ENCODE measurements at places on chromosomes 13 and 19.

DNA sequence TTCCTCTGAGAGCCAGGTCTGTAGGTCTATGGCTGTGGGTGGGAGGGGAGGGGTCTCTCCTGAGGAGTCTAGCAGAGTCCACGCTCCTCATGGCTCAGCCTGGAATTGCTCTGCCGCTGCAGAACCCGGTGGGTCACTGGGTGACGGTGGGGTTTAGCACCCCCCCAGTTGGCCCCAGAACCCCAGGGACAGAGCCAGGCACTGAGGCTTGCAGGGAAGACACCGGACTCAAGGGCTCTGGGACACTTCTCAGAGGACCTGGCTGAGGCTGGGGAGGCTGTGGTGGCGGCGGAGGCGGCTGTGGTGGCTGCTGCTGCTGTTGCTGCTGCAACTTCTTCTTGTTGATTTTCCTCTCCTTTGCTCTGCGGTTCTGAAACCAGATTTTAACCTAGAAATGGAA, 6.1 kb downstream of the CDX2 start:
- DNase-seq, result no peak

DNA sequence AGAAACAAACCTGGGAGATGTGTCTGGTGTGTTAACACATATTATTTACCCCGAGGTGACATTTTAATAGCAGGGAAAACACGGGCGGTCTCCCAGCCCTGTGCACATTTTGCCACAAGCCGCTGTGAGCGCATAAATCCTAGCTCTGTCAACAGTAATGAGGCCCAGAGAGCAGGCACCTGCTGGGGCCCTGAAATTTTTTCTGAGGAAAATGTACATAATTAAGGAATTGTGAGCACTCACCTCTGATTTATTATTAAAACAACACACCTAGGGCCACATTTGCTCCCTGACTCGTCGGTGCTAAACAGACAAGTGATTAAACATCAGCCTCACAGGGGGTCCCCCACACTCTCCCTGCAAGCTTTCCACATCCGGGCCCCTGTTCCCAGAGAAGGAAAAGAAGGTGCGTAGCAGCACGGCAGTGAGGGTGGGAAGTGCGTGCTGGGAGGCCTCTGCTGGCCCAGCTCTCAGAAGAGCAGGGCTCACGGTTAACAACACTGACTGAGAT, 616.3 kb downstream of the UQCRFS1 start:
- no peak for DNase-seq

DNA sequence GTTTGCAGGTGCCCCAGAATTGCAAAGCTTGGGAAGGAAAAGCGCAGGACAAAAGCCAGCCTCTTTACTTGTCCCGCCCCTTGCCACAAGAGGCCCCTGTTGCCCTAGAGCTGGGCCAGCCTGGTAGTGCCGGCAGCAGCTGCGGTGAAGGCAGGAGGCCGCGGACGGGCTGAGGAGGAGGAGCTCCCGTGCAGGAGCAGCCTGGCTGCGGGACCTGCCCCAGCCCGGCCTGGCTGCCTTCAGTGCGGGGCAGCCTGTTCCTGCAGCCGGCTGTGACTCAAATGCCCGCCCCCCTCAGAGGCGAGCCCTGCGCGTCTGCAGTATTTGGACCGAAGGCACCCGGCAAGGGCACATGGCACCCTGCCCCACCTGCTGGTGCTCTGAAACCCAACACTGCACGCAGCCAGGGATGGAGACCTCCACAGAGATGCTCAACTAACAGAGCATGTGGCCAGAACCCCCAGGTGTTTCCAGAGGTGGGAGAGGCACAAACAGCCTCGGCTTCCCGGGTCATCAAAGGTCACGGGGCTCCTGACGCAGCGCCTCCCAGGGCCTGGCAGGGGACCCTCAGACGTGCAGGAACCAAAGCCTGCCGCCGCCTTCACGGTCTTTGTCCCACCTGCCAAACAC, 29.7 kb downstream of the NAXD start:
- DNase-seq, result peak; percentile 65

DNA sequence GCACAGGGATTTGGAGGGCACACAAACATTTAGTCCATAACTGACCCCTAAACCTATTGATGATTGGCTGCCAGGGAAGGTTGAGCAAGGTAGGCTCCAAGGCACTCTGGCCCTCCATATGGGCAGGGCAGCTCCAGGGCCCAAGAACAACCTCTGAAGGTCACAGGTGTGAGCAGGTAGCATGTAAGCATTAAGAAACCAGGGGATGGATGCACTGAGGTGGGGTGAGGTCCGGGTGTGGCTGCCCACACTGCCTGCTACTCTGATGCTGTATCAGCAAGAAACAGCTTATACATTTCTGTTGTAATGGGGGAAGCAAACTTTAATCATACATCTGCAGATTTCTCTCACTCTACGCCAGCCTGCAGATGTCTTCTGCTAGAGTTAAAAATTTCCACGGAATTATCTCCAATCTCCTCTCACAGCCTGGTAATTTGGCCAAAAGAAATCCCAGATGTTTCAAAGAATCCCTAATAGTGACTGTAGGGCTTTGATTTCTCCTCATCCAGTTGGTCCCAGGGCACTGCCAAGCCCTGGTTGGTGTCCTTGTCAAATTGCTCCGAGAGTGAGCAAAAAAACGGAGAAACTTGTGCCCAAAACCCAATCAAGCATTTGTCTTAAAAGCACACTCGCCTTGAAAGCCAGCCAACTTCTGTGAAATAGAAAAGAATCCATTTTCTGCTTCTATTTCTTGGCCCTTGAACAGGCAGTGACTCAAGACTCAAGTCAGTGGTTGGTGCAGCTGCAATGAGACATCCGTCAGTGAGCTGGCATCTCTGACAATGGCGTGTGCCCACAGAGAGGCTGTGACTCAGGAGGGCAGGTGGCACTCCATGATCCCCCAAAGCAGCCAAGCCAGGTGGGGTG, 72.5 kb upstream of the MRI1 start:
- no peak for DNase-seq

GRCh38 chr19:1527650-1528309, 3.9 kb downstream of the PLK5 start:
- no peak for DNase-seq

- DNase-seq, result peak; percentile 55
Observed at GRCh38 chr19:15091918-15092753, 10.1 kb downstream of the OR1I1 start.

- no peak for DNase-seq
Observed at GRCh38 chr13:106595625-106596024, 27.7 kb upstream of the ARGLU1 start.

- DNase-seq, result no peak
Observed at GRCh38 chr19:32172566-32173160, 172.7 kb upstream of the ZNF507 start.

DNA sequence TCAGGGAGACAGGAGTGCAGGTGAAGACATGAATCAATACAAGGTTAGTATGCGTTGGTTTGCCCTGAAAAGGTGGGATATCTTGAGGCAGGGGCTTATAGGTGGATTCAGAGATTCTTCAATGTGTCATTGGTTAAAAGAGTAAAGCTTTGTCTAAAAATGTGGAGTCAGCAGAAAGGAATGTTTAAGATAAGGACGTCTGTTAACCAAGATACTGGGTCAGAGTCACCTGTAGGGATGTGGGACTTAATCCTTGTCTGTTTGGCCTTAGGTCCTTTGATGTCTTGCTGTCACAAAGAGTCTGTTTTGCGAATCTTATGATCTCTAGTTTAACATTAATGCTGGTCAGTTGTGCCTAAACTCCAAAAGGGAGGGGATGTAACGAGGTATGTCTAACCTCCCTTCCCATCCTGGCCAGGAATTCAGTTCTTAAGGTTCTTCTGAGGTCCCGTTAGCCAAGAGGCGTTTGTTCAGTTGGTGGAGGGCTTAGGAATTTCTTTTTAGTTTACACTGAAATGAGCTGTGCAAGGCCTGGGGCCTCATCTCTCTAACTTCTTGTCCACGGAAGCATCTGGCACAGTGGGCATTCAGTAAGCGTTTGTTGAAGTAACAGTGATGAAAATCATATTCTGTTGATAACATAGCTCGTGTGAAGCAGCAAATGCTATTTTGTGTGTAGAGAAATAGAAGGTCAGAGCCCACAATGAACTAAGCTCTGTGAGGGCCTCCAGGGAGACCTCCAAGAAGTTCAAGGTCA, 96.2 kb upstream of the RNF113B start:
- no peak for DNase-seq

- no peak for DNase-seq
Observed at GRCh38 chr19:49272204-49272603, 52.8 kb downstream of the SLC6A16 start.

- DNase-seq, result no peak
Observed at GRCh38 chr19:35587321-35587720, 1.3 kb downstream of the PMIS2 start.

DNA sequence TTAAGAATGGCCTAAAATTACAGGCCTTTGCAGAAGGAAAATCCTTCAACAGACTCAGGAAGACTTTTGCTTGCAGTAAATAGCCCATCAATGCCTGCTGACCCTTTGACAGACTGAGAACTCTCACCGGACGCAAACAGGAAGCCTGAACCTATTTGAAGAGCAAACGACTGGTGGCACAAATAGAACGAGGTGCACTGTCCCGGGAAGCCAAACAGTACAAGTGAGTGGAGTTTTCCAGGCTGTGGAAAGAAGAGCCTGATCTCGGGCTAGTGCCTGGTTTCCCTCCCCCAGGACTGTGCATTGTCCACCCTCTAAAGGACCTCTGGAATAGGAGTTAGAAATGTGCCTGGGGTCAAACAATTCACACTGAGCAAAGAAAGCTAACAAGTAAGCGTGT, 165.5 kb downstream of the FGF14 start:
- no peak for DNase-seq
